GDM1 (cell line): ENCODE measurements at places on chromosomes 2 and 18.

GRCh38 chr18:57898506-57899124 is 95.5 kb upstream of the ATP8B1 start:
- DNase-seq = no peak

GRCh38 chr2:152012697-152013096 is 86.1 kb downstream of the CACNB4 start:
- DNase-seq = no peak

GRCh38 chr18:6242004-6242403 is 172.7 kb downstream of the L3MBTL4 start:
- DNase-seq = no peak

- DNase-seq = no peak
Measured at GRCh38 chr18:43017622-43018021, 97.9 kb downstream of the RIT2 start.
